ENCODE measurements at places on chromosomes 2 and 18.

DNA sequence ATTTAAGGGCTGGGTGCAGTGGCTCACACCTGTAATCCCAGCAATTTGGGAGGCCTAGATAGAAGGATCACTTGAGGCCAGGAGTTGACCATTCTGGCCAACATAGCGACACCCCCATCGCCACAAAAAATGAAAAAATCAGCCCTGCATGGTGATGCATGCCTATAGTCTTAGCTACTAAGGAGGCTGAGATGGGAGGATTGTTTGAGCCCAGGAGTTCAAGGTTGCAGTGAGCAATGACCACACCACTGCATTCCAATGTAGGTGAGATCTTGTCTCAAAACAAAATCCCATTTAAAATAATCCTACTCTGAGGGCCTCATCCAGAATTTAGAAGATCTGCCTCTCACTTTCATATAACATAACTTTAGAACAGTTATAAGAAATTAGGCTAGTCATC lies 2.7 kb upstream of the SERTAD2 start:
- DNase-seq = no peak

DNA sequence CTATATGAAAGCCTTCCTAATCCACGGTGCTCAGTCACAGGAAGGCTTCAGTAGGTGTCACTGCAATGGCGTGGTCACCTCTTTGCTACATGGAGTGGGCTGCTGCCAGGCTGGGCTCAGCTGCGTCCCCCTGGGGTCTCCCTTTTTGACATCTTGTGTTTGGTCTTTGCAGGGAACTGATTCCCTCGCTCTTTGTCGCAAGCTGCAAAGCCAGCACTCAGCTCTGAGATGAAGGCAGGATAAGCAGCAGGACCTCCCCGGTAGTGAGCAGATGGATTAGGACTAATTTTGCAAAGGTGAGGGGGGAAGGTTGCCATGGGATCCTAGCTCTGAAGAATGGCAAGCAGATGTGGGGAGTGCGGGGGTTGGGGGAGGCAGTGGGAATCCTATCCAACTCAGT lies 173.9 kb upstream of the ARL4C start:
- no peak for DNase-seq

- no peak for DNase-seq
Measured at GRCh38 chr2:191951832-191952231, 104.9 kb upstream of the CAVIN2 start.

- DNase-seq = no peak
Measured at GRCh38 chr18:1559563-1559962, 654.9 kb downstream of the ADCYAP1 start.

DNA sequence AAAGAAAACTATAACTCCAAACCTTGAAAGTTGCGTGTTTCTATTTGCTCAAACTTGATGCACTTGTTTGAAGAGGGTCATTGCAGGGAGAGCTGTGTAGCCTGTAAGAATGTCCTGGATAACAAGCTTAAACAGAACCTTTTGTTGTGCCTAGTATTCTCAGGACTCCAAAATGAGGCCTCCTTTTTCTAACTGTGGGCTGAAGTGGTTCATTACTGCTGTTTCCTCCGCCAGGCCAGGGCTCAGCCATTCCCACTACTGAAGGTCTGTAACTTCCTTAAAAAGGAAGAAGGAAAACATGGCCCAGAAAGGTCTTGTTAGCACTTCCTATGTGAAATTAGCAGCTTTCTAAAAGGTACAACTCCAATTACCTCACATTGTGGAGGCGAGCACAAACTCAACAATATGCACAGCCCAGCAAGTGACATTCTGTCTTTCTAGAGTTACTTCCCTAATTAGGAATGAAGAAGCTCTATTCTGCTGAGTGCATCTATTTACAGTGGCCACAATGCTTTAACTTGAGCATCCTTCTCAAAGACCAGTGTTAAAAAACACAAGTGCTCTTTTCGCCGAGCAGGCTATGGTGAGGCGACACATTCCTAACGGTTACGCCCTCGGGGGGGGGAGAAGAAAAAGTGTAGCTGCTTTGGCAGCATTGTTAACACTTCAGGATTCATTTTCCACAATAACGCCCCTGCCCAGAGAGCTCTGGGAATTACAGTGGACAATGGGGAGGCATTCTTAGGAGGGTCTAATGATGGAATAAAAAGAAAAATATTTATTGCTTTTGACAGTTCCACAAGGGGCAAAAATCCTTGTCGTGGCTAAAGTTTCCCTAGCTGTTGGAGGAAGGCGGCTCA lies 136.9 kb upstream of the SIX3 start:
- no peak for DNase-seq

- no peak for DNase-seq
Measured at GRCh38 chr2:111235192-111236015, 114.7 kb downstream of the BCL2L11 start.

GRCh38 chr2:68094111-68094510 lies 31.3 kb upstream of the C1D start:
- no peak for DNase-seq

DNA sequence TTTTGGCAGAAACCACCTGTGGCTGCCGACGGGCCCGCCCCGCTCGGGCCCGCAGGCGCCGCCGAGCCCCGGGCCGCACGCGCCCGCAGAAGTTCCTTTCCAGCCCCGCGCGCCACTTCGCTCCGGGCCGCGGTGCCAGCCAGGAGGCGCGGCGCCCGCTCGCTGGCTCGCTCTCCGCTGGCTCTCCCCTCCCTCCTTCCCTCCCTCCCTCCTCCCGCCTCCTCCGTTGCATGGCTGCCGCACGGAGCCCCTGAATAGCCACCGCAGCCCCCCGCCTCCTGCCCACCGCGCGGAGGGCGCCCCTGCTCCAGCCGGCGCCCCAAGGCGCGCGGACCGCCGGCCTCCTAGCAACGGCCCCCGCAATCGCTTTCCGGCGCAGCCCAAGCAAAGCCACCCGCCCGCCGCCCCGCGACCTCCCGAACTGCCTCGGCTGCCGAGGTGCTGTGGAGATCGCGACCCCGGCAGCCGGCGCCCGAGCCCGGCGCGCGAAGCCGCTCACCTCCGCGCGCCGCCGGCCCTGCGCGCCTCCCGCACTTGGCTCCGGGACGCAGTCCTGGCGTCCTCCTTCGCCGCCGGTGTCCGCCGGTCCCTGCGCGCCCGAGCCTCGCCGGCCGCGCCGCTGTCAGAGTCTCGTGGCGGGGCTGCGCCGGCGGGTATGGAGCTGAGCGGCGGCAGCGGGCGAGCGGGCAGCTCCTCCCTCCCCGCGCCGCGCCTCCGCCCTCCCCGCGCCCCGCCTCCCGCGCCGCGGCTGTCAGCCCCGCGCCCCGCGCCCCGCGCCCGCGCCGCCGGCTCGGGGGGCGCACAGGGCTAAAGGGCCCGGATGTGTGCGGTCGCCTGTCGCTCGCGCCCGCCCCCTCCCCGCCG lies at the start of gene ZBTB7C:
Gene ZBTB7C, minus strand, starts transcription at position 657 of the 864 bp plus-strand sequence.
- DNase-seq = no peak

- DNase-seq = no peak
Measured at GRCh38 chr18:5144629-5145028, 52.4 kb downstream of the AKAIN1 start.

GRCh38 chr18:49907346-49907929 lies 94.1 kb upstream of the ACAA2 start:
- DNase-seq = no peak

GRCh38 chr2:109347626-109348025 lies 218.6 kb downstream of the SH3RF3 start:
- DNase-seq = no peak

DNA sequence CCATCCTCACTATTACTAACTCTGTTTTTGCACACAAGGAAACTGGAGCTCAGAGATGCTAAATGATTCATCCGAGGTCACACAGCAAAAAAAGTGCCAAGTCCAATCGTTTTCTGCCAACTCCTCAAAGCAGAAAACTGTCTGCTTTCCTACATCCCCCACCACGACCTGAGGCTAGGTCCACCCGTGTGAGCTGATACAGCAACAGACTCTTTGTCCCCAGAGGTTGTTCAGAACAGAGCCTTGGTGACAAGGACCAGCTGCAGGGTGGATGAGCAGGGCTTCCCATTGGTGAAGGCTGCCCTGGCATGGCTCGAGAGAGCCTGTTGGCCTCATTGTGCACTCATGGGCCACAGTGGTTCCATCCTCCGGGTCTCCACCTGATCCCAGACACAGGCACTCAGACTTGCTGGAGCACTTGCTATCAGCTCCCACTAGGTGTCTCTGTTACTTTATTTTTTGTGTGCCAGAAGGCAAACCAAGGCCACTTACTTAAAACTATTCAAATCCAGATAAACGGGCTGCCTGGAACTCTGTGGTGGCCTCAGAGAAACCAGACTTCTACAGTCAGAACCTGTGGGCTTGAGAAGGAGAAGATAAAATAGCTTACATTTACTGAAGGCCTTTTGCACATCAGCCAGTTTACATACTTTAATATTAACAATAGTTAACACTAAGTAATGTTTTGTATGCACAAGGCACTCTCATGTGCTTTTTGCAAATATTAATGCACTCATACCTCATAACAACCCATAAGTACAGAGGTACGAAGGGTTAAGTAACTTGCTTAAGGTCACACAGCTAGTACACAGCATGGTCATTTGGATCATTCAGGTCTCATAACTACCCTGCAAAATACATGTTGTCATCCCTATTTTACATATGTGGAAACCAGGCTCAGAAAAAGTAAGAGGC lies 62.9 kb upstream of the CTIF start:
- peak; percentile 55 for DNase-seq

DNA sequence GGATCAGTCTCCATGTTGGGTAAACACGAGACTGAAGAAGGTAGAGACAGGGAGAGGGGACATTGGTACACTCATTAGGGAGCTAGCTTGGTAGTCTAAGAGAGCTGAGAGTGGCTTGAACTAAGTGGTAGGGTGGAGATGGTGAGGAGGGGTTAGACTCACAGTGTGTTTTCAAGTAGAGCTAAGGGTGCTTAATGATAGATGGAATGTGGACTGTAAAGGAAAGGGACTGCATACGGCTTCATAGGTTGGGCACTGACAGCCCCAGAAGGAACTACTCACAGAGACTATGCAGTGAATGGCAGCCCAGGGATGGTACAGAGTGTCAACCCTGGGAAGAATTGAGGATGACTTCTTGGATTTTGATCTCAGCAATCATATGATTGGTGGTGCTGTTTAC lies 178.1 kb downstream of the CCDC85A start:
- DNase-seq = no peak

DNA sequence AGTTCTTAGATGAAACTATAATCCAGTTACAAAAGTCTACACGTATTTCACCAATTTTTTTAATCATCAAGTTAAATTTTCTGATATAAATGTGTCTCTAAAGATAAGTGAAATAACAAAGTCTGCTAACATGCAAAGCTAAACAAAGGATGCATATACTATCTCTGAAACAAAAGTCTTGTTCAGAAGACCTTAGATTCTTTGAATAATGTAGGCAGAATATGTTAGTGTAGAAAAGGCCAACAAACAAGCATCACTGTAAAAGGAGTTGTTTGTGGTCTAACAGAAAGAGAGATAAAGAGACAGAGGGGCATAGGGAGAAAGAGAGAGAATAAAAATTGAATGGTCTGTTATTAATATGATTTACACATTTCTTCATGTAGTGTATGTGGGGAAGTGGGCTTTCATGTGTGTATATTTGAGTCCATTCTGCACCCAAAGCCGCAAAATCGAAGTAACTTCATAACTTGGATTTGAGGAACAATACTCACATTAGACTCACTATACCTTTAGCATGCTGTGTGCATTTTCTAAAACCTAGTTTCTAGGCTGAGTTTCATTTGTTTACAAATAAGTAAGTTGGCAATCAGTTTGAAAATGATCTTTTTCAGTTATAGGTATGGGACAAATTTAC lies 734.8 kb upstream of the REG3G start:
- no peak for DNase-seq

- no peak for DNase-seq
Measured at GRCh38 chr2:117692001-117692763, 122.3 kb upstream of the DDX18 start.

- DNase-seq = no peak
Measured at GRCh38 chr2:234218266-234219045, 168.0 kb downstream of the SPP2 start.

GRCh38 chr18:12038082-12038638 lies 55.5 kb upstream of the ANKRD62 start:
- no peak for DNase-seq

GRCh38 chr2:58291726-58292438 lies 50.8 kb upstream of the FANCL start:
- no peak for DNase-seq

DNA sequence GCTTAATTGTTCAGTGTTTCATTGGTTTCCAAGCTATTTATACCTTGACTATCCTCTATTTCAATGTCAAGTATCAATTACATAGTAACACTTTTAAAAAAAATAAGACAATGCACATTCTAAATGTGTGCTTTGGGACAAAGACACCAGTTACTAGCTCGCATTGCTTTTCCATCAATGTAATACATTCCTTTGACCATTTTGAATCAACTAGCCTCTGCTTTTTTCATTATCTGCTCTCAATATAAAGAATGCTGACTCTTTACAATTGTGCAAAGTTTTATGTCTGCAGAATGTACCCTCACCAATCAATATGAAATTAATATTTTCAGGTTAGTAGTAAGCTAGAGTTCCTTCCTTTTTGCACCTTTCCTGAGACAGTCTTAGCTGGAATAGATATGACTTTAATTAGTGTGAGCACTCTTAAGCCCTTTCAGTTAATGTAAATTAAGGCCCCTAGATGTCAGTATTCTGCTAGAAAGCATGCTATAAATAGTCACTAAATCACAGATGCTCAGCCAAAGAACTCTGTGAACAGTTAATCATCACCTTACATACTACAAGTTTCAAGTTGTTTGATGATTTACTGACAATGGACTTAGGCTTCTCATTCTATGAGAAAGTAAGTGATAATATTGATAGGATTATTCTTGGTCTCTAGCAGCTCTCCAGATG lies 413.6 kb downstream of the PTH2R start:
- DNase-seq = no peak

- no peak for DNase-seq
Measured at GRCh38 chr2:158967114-158967730, 1.2 kb upstream of the TANC1 start.
